ENCODE measurements at places on chromosomes 16 and 17.

- no peak for DNase-seq
Measured at GRCh38 chr17:75250009-75250471, 11.4 kb downstream of the GGA3 start.

DNA sequence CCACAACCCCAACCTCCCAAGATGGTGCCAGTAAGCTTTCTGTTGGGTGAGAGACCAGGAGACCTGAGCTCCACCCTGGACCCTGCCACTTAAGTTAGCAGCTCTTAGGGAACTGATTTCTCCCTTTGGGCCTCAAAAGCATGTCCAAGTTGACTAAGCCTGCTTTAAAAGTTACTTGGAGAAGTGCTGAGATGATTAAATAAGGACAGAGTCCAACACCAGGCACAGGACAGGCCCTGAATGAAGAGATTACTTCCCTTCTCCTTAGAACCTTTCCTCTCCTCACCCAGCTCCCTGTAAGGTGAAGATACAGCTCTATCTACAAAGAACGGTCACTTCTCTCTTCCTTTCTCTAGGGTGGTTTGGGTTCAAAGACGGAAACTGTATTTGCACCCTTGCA, 162.6 kb downstream of the XYLT1 start:
- no peak for DNase-seq

DNA sequence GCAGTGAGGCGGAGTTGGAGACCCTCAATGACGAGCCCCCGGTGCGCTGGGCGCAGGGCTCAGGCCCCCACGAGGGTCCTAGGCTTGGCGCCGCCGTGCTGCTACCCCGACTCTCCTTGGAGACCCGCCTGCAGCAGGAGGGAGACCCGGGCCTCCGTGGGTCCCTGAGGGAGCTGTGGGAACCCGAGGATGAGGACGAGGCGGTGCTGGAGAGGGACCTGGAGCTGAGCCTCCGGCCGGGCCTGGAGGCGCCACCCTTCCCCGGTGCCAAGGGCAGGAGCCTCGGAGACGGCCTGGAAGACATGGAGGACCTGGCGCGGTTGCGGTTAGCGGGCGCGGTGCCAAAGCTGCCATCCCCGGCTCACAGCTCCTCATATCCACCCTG, 2.3 kb downstream of the MYO15B start:
- DNase-seq: peak; percentile 44

DNA sequence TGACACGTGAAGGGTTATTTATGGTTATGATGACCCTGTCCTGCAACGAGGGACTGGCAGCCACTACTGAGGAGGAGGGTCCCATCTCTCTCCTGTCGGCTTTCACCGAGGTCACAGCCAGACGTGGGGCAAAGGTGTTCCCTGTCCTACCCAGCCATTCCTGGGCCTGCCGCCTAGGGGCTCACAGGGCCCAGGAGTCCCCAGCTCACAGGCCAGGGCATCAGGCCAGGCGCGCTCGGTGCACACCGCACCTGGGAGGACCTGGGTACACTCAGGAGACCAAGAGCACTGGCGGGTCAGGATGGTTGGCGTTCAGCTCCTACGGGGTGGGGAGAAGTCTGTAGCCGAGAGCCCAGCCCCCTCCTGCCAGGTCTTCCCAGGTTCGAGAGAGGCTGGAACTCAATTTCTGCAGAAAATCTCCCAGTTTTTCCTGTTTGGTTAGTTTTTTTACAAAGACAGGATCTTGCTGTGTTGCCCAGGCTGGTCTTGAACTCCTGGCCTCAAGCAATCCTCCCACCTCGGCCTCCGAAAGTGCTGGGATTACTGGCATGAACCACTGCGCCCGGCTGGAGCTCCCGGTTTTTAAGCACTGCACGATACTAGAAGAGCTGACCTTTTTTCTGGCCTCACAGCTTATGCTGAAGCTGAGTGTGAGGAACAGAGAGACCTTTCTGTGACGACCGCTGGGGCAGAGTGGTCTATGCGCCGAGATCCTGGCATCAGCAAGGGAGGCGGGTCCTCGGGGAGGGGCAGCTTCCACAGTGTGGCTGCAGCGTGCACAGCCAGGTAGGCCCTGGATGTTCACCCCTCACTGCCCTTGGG, 7.7 kb downstream of the CYBC1 start:
- no peak for DNase-seq

- no peak for DNase-seq
Measured at GRCh38 chr17:42706732-42707131, 24.4 kb downstream of the CNTNAP1 start.

Data from DMS53 (cell line).